Fibroblast of villous mesenchyme (primary cell): ENCODE measurements at places on chromosomes 16 and 17. TPM values are rescaled to one million over a fixed set of nuclear protein-coding genes. Genes with fewer than 3 reads are reported as not detected.

Gene MT1A
- 1.3 and 1.9 TPM in 2 replicates for total RNA-seq

Gene RASL10B
- 6.4 and 12.1 TPM in 2 replicates for total RNA-seq

Gene TBC1D28
- not detected in 2 replicates for total RNA-seq

Gene SMIM36
- not detected in 2 replicates for total RNA-seq

Gene ZNF597
- 3.2 and 5.2 TPM in 2 replicates for total RNA-seq

Gene MPV17L
- total RNA-seq, result 0.64 and 1.3 TPM in 2 replicates

Gene NOTUM
- total RNA-seq, result under 0.01 TPM in 1 of 2 replicates, not detected in the other

Gene KRT13
- total RNA-seq, result not detected in 2 replicates

Gene NPIPB13
- total RNA-seq, result 0.97 TPM in 1 of 2 replicates, not detected in the other

Gene KRT27
- total RNA-seq, result not detected in 2 replicates

Gene GRIN2C
- under 0.01 and 0.32 TPM in 2 replicates for total RNA-seq

Gene CHST4
- not detected in 2 replicates for total RNA-seq

Gene TRPV3
- total RNA-seq, result 0.43 and 1.3 TPM in 2 replicates

Gene IRX3
- total RNA-seq, result 0.64 and 0.86 TPM in 2 replicates

Gene KRTAP2-4
- not detected in 2 replicates for total RNA-seq

Gene TEX14
- under 0.01 and 0.43 TPM in 2 replicates for total RNA-seq

Gene DNAH9
- total RNA-seq, result not detected in 2 replicates

Gene SULT1A4
- total RNA-seq, result 0.43 and 1.6 TPM in 2 replicates

Gene LPO
- total RNA-seq, result not detected in 2 replicates

Gene XYLT1
- total RNA-seq, result 2.6 and 10.6 TPM in 2 replicates

Gene RAB37
- 0.32 TPM in 1 of 2 replicates, not detected in the other for total RNA-seq

Gene KRT31
- total RNA-seq, result not detected in 2 replicates

Gene ACBD4
- total RNA-seq, result 6.1 and 6.9 TPM in 2 replicates

Gene CD300LB
- not detected in 2 replicates for total RNA-seq

Gene ABAT
- 0.97 and 3.5 TPM in 2 replicates for total RNA-seq

Gene NAA60
- total RNA-seq, result 10.0 and 16.8 TPM in 2 replicates

Gene TMEM256
- total RNA-seq, result 147 and 162 TPM in 2 replicates

Gene SRL
- total RNA-seq, result under 0.01 and 0.43 TPM in 2 replicates

Gene GNG13
- not detected in 2 replicates for total RNA-seq

Gene SPIRE2
- 3.5 and 3.9 TPM in 2 replicates for total RNA-seq

Gene CACNA1G
- total RNA-seq, result under 0.01 and 0.43 TPM in 2 replicates

Gene ADAD2
- total RNA-seq, result not detected in 2 replicates

Gene SLC6A2
- total RNA-seq, result not detected in 2 replicates

Gene CHTF8
- total RNA-seq, result 40.6 and 65.2 TPM in 2 replicates

Gene LRRC59
- total RNA-seq, result 181 and 191 TPM in 2 replicates

Gene CSH2
- total RNA-seq, result not detected in 2 replicates

Gene NPIPA2
- total RNA-seq, result 0.32 and 0.43 TPM in 2 replicates

Gene KRTAP4-5
- total RNA-seq, result not detected in 2 replicates

Gene CDYL2
- total RNA-seq, result 9.3 and 14.2 TPM in 2 replicates

Gene DLX3
- total RNA-seq, result not detected in 2 replicates

Gene CNTD1
- total RNA-seq, result 0.32 TPM in 1 of 2 replicates, not detected in the other

Gene NPIPB9
- 3.9 TPM in 2 replicates for total RNA-seq

Gene TGFB1I1
- total RNA-seq, result 121 and 153 TPM in 2 replicates

Gene CD300E
- not detected in 2 replicates for total RNA-seq

Gene IGF2BP1
- 2.6 and 6.4 TPM in 2 replicates for total RNA-seq

Gene VMO1
- total RNA-seq, result 0.64 TPM in 1 of 2 replicates, not detected in the other

Gene TP53TG3B
- 0.32 TPM in 1 of 2 replicates, not detected in the other for total RNA-seq

Gene FGF11
- 0.32 and 3.9 TPM in 2 replicates for total RNA-seq

Gene HSD17B2
- 8.7 and 9.5 TPM in 2 replicates for total RNA-seq
